ENCODE measurements at places on chromosomes 5 and 9.

DNA sequence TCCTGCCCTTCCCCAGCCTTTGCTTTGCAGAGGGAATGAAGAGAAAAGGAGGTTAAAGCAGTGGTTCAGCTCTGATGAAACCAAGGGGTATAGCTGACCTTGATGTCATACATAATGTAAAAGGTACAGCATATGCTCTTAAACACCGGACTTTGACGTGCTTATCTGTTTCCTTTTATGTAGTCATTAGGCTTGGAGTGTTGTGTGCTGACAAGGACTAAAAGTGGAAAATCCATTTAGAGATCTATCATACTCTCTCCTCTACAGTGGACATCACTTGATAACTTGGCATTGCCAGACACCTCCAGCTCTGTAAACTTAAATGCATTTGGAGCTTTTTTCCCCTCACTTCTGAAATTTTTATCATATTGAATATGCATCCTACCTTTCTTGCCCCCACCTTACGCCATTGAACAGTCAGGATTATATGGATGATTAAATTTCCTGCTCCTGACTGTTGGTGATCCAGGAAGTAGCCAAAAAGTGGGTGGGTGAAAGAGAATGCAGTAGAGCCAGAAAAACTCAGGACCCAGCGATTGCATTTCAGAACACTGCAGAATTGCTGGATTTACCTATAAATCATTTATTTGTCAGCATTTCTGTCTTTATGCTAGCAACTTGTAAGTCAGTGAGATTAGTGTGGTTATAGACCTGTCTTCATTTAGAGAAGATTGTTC lies 4.1 kb downstream of the TNFAIP8 start:
- no peak for DNase-seq

GRCh38 chr9:79080536-79080935 lies 491.2 kb upstream of the TLE4 start:
- DNase-seq: no peak

- DNase-seq: no peak
Measured at GRCh38 chr9:128555180-128555721, 2.9 kb downstream of the SPTAN1 start.

DNA sequence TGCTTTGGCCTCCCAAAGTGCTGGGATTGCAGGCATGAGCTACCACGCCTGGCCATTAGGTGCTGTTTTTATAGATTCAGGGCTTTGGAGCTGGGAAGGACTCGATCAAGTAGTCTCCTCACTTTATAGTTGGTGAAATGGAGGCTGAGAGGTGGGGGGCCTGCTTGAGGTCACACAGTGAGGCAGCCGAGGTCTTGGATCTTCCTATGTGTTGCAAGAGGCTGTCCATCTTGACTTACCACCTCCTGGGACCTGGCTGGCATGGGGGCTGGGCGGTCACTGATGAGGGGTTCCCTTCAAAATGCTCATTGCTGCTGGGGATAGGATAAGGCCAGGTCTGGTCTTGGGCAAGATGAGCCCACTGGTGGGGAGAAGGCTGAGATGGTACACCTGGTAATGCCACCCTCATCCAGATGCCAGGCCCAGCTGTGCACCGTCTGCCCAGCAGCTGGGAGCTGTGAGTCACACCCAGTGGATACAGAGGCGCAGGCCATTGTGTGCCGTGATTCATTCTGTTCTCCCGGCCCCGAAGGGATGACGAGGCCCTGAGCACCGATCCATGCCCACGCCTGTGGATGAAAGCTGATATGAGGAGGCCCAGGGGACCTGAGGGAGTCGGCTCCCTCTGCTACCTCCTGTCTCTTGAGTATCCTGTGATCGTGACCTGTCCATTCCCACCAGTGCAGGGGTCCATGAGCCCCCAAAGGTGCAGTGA lies 10.5 kb upstream of the NDST1 start:
- DNase-seq: no peak

DNA sequence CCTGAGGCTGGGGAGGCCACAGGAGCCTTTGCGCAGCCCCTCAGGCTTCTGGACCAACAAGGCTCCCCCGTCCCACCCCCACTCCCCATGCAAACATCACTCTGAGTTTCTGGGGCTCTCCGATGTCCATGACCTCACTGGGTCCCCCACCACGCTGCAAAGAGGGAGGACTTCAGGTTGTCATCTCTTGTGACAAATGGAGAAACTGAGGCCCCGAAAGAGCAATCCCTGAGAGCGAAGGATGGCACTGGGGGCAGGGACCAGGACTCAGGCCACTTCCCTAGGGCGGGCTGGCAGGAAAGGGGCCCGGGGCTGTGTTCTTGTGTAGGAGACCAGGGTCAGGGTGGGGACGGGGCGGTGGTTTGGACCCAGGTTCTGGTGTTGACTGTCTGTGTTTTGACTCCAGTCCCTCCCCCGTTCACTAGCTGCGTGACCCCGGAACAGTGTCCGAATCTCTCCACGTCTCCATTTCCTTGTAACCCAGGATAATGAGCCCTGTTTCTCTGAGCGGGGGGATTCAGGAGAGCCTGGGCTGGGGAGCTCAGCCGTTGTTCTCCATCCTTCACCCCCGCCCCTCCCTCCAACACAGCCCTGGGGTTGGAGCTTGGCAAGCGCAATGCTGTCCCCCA lies 13.9 kb downstream of the FIBCD1 start:
- no peak for DNase-seq

- DNase-seq: no peak
Measured at GRCh38 chr5:60274747-60275146, 381.2 kb upstream of the PDE4D start.

DNA sequence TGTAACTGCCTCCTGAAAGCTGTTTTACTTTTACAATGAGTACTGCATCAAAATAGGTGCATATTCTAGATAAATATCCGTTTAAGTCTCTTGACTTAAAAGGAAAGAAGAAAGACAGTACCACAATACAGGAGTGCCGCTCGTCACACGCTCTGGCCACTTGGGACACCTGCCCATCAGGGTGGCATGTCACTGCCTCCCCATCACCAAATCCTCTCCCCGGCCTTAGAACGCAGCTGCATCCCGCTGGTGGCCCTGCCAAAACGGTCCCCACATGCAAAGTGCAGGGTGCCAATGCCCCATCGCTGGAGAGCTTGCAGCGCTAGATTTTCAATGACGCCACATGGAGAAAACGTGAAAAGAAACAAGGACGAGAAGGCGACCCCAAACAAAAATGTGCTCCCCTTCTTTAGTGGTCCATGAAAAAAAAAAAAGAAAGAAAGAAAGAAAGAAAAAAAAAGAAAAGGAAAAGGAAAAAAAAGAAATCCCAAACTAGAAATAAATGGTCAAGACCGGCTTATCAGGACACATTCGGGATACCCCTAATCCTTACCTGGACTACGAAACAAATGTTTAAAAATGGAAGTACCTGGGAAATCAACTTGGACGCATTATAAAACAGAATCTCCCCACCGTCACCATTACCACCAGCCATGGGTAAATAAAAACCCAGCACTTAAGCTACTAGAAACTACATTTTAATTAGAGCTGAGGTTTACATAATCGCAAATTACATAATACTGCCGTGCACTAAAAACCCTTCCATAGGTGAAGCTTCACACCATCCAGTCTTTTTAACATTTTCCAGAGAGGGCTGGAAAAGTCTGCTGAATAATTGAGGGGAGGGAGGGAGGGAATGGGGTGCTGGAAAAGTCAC lies 1.0 kb downstream of the ANKH start:
- DNase-seq: no peak

DNA sequence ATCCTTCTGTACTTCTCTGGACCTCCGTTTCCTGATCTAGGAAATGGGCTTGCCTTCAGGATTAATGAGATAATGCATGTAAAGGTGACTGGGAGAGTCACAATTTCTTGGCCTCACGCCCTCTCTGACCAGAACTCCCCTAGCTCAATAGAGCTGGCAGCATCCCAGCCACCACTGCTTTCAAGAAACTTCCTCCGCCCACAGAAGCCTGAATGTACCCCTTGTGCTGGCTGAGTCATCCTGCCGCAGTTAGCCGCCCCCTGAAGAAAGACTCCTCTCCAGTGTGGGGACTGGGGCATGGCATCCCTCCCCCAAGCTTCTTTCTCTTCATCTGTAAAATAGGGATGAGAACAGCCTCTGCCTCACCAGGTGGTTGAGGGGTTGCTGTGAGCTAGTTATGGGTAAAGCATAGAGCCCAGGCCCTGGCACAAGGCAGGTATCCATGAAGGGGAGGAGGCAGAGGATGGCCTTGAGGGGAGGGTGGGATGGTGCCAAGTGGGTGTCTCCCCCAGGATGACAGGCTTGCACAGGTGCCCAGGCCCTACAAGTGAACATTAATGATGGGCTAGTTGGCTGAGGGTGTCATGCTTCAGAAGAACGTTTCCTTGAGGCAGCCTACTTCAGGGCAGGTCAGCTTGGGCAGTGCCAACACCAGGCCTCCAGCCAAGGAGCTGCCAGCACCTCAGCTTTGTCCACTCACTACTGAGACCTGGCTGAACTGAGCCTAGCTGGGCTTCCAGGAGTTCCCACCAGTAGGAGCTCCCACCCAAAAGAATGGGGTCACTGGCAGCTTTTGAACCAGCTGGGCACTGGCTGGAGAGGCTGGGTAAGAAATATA lies 3.4 kb downstream of the PDLIM4 start:
- no peak for DNase-seq

- no peak for DNase-seq
Measured at GRCh38 chr9:6354072-6354686, 26.0 kb downstream of the TPD52L3 start.

Measured in T-helper 9 cell (primary cell).